ENCODE measurements at places on chromosomes 1 and 21.

DNA sequence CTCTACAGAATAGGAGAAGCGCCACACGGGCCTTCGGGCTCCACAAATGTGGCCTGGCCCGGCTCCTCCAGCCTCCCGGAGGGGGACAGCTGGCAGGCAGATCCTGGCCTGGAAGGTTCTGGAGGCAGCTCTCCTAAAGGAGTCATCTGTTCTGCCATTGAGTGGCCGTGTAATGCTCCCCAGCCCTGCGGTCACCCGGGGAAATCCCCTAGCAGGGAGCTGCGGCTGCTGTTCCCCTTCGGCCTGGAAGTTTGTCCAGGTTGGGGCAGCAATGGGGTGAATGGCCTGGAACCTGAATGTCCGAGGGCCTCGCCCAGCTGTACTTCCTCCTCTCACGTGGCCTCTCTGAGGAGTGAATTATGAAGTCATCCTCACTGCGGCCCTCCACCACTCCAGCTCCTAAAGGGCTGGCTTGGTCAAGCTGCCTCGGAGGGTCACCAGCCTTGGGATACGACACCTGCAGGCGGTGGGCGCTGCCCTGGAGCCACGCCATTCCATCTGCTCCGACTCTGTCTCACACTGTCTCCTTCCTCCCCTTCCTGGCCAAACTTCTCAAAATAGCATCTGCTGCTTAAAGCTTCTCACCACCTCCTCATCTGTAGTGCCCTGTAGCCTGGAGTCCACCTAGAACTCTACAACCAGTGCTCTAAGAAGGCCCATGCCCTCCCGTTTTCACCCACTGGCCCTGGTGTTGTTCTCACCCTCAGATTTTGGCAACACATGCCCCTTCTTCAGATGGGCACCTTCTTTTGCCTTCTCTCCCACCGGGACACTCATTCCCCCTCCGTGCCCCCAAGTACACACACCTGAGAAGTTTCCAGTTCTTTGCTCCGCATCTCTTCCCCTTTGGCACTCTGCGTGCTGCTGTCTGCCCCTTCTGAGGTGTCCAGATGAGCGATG lies 54.4 kb upstream of the TMPRSS2 start:
- DNase-seq, result no peak

GRCh38 chr1:167533851-167534300 lies 15.5 kb upstream of the CD247 start:
- DNase-seq, result peak; percentile 27

GRCh38 chr1:198880818-198881597 lies 242.2 kb downstream of the PTPRC start:
- no peak for DNase-seq

DNA sequence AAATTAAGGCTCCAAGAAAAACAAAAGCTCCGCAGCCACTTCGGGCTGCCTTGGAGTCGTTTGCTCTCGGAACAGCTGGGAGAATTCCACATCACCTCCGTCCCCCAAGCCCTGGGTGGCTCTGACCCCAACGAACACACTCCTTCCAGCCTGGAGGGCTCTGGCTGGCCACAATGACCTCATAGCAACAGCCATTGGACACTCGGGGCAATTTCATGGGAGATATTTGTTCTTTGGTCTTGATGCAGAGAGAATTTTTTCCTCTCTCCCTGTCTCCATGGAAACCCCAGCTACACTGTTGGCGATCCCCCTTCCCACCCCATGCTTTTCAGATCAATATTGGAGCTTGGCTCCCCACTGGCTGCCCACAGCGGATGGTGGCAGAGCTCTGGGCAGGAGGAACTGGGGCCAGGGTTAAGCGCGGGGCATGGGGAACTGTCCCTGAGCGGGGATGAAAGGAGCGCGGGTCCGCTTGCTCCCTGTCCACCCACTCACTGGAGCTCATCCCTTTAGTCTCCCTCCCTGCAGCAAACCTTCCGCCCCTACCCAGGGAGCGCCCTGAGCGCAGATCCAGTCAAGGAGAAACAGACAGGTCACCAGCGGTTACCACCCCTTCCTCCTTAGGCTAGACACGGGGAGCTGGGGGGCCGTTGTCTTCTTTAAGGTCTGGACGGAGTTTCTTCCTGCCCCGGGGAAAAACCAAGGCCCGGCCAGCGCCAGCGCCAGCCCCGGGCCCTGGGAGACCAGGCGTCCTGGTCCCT lies 1.2 kb downstream of the WNT4 start:
- no peak for DNase-seq

GRCh38 chr1:105072446-105072845 lies 1322.7 kb downstream of the AMY1C start:
- DNase-seq, result no peak

DNA sequence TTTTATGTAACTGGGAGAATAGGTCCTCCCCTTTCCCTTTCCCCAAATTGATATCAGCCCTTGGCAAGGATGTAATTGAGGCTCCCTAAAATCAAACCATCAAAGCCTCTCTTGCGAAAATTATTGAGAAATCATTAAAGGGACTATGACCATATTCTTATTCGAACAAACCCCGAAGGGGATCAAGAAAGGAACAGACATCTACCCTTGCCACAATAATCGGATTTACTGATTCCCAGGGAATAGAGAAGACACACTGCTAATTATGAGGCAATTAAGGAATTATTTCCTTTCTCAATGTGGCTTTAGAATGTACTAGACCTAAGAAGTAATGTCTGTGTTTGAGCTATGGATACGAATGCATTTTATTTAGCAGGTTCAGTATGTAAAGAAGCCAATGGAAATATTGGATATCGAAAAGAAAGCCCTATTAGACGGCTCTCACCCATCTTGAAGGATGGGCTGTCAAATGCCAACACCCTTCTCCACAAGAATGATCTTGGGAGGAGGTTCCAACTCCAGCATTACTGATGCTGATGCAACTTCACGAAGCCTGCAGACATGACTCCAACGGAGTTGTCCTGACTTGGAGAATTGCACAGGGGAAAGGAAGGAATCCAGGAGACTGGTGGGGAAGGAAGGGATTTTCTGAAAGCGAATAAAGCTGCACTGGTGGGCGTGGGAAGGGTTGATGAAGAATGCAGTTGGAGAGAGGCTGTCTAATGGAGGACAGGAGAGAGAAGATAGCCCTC lies 11.6 kb upstream of the PTPRF start:
- no peak for DNase-seq

DNA sequence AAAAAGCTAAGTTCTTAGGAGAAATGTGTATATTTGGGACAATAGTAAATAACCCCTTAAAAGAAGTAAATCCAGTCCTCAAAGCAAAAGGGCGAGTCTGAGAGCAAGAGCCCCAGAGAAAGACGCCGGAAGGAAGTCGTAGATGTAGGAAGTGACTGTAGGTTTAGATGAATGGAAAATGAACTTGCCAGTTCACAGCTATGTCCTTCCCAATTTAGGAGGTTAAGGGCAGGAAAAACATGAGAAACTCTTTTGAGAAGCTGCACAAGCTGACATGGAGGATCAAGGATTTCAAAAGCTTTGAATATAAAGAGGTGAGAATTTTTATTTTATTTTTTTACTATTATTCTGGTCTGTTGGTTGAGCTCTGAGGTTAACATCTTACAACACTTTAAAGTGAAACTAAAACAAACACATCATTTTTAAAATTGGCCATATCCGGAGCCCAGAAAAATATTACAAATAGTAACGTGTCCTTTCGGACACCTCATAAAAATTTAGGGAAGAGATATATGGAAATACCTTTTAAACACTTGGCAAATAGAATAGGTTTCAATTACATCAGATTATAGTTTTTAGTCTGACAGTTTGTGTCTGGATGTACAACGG lies 1178.6 kb downstream of the MRPL39 start:
- DNase-seq, result no peak

DNA sequence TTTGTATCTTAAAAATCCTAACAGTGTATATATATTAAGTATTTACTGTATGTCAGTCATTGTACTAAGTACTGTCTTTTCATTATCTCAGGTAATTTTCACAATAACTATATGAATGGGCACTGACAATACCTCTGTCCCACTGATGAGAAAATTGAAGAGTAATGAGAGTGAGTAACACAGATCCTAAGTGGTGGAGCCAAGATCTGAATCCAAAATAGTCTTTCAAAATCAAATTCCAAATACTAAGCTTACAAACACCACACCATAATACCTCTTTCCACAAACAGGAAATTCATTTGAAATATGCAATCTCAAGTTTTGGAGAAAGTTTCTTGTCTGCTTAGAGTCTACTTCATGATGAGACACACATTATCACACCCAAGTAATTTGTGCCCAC lies 105.9 kb upstream of the EDEM3 start:
- no peak for DNase-seq

- DNase-seq, result no peak
Observed at GRCh38 chr1:21586846-21587601, 77.8 kb downstream of the ALPL start.

DNA sequence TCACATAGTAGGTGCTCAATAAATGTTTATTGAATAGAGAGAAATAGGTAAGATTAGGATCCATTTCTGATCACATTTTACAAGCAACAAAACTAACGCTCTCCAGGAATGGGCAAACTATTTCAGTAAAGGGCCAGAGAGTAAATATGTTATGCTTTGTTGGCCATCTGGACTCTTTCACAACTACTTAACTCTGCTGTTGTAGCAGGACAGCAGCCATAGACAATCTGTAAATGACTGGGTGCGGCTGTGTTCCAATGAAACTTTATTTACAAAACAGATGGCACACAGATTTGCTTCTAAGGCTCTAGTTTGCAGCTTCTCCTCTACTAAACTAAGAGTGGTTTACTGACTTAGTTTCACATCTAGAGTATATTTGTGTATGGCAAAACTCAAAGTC lies 83.0 kb upstream of the BACH1 start:
- DNase-seq, result no peak

DNA sequence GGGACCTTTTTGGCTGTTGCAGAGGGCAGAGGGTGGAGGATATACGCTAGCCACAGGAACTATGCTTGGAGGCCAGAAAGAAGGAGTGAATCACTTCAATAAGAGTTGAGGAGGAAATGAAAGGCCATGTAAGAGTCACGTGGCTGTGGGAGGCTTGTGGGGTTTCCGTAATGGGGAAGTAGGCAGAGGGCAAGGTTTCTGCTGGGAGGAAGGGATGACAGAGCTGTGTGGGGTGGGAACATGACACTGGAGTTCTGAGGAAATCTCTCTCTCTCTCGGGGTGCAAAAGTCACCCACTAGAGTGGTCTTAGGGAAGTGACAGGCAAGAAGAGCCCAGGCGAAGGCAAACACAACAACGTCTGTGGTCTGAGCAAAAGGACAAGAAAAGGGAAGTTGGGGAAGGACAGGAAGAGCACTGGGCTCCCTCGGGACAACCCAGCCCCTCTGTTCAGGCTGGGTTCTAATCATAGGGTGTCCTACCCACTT lies 3.9 kb upstream of the CD1C start:
- no peak for DNase-seq

GRCh38 chr21:40844935-40845334 lies 2.0 kb downstream of the DSCAM start:
- DNase-seq, result no peak

- no peak for DNase-seq
Observed at GRCh38 chr1:220473440-220473839, 54.5 kb upstream of the MARK1 start.

GRCh38 chr1:100866041-100866900 lies 28.4 kb downstream of the EXTL2 start:
- no peak for DNase-seq

DNA sequence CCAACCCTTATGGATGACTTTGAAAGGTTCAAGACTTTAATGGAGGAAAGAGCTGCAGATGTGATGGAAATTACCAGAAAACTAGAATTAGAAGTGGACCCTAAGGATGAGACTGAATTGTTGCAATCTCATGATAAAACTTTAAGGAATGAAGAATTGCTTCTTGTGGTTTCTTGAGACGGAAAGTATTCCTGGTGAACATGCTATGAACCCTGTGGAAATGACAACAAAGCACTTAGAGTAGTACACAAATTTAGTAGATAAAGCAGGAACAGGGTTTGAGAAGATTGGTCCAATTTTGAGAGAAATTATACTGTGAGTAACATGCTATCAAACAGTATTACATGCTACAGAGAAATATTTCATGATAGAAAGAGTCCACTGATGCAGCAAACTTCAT lies 215.4 kb downstream of the OMA1 start:
- no peak for DNase-seq

GRCh38 chr1:197951089-197951488 lies 33.9 kb downstream of the LHX9 start:
- DNase-seq, result no peak

DNA sequence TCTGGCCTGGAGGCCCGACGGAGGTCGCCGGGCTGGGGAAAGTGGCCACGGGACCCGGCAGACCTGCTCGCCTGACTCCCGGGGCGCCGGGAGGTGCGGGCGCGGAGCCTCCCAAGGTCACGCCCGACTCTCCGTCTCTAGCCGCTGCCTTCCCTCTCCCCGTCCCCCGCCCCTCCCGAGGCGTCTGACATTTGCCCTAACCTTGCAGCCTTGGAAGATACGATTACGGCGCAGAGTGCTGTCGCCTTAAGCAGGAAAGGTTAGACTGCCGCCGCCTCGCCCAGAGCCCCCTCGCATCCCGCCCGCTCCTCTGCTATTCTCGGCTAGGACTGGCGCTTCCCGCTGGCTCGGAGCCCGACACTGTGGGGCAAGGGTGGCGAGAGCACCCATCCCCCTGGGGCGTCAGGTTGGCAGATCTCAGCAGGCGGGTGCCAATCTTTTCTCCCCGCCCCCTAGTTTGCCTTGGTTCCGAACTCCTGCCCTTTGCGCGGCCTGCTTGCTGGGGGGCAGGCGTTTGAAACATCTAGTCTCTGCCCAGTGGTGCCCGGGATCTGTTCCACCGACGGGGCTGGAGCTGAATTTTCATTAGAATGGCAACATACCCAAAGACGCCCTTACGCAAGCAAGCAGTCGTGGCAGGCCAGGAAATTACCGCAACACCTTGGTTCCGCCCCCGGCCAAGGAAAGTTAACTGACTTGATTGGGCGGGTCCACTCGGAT lies 835 bp downstream of the PGM1 start:
- DNase-seq, result peak; percentile 28

DNA sequence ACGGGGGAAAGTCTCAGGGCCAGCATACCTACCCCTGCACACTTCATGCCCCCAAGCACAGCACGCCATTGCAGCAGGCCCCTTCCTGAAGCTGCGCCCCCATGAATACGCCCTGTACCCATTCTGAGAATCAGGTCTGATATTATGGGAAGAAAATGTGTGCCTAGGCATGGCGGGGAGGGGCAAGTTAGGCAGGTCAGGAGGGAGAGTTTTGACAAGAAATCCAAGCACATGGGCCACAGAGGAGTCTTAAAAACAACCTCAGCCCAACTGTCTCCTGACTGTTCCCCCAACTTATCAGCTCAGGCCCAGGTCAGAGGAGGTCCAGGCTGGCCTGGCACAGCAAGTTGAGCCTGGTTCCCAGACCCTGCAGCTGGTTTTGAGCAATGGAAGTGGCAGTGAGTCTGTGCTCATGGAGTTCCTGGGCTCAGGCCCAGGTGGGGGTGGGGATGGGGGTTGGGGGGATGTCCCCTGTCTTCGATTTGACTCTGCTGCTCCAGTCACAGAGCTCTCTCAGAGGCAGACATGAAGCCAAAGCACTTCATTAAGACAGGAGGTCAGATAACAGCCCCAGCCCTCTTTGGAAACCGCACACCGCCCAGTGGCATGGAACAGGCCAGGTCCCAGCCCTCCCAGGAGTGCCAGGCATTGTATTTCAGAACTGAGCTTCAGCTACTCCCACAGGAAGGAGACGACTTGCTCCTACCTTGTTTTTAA lies 20.6 kb upstream of the BCAR3 start:
- DNase-seq, result no peak
